ENCODE measurements at places on chromosomes 6 and 20.

DNA sequence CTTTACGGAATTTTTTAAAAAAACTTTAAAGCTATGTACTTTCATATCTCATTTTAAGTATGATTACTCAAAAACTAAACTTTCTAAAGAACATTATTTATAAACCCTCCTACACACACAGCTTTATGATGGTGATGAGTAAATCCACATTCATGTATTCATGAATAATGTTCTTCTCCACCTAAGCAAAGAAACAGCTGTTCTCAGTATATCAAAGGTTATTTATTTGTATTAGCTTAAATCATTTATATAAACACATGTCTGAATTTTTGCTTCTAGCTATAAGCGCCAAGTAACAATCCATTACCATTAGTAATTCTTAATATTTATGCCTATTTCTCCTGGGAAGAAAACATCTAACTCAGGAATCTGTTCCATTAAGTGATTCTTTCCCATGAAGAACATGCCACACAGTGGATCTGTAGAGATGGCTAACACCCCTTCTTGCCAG lies 63.3 kb downstream of the SMLR1 start:
- no peak for DNase-seq

- DNase-seq = no peak
These were observed 191.8 kb upstream of the RREB1 start for GRCh38 chr6:6915813-6916547.

GRCh38 chr6:24788031-24788665 lies 10.6 kb downstream of the ARMH2 start:
- DNase-seq = no peak

DNA sequence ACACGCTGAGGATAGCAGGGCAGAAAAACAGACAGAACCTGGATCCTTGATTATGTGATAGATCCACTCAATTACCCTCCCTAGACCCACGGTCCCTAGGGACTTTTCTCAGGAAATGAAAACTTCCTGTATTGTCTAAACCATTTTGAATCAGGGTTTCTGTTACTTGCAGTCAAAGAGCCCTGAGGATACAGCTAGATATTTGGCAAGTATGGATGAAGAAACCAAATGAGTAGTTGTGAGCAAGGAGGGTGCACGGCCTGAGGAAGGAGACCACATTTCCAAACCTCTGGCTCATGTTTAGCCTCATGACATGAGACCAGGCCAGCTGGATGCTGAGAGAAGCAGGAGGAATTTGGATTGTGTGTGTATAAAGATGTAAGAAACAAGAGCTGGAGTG lies 91.6 kb downstream of the MRPL14 start:
- DNase-seq = no peak

GRCh38 chr6:111478749-111479148 lies 4.3 kb downstream of the REV3L start:
- no peak for DNase-seq

DNA sequence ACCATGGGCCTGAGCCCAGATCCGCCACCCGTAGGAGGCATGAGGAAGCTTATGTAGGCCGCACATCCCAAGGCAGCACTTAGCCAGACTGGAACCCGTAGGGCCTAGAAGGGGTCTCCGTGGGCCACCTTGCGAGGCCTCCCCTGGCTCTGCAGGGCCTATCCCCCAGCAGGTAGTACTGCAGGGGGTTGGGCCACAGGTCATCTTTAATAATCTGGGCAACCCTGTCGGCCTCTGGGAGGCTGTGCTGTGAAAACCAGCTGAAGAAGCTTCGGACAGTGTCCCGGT lies 18.5 kb downstream of the PLAGL2 start:
- DNase-seq = no peak

DNA sequence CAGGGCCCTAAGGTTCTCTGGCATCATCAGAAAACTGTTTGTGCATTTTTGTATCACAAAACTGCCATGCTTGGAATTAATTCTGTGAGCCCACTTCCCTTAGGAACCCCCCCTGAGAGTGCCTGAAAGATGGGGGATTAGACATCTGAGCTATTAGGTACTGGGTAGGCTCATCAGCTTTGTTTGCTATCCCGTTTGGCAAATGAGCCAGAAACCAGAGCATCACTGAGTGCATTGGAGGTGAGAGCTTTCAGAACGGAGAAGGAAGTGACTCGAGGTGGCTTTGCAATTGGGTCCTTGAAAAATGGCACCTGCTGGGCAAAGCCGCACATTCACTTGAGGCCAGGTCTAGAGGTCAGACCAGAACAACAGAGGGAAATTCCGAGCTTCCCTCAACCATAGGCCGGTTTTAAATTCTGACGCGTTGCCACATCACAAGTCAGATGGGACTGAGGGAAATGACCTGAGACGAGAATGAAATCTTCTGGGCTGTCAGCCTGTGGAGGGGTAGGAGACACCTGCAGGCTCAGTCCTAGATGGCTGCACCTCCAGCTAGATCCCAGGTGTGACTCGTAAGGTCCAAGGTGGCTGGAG lies 8.4 kb upstream of the GLP1R start:
- no peak for DNase-seq

DNA sequence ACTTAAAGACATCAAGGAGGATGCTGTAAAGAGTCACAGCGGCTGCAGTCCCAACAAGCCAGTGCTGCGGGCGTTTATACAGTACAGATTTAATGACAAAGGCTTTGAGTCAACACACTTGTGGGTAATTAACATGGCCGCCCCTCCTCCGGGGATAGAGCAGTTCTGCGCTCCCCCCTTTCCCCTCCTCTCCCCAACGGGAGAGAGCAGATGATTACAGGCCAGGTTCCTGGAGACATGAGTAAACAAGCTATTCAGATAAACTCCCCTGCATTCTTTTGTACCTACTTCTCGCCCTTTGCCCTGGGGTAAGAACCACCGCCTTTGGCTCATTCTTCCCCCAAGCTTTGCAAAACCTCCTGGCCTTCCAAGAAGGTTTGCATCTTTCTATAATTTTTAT lies 23.6 kb upstream of the FABP7 start:
- DNase-seq = no peak

GRCh38 chr6:44120692-44121443 lies 6.4 kb downstream of the MRPL14 start:
- DNase-seq = no peak

DNA sequence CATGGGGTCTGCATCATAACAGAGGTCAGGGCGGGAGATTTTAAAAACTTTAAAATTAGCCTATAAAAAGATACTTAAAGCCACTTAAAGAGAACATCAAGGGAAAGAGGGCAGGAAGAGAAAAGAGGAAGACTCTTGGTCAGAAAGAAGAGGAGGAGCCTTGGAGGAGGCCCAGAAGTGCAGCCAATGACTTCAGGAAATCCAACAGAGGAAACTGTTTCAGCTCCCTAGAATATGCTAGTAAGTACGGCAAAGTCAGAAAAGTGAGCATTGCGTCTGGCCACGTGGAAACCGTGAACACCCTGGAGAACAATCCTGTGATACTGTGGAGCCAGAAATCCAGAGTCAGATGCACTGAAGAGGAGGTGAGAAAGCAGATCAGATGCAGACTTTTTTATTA lies 22.5 kb upstream of the NHSL1 start:
- no peak for DNase-seq

DNA sequence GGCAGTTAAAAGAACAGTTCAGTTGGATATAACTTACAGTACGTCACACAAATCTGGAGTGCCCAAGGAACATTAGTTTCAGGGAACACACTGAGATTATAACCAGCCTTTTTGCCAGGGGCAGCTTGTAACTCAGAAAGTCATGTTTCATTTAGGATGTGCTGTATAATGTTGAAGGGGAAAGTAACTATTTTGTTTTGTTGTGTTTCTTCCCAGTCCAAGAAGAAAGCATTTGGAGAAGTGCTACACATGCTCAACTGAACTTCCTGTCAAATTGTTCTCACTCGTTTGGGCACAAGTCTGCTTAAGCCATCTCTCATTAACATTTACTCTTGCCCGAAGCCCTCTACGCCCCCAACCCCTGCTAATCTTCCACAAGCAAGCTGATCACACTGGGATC lies 157.9 kb downstream of the BTBD9 start:
- DNase-seq = no peak

DNA sequence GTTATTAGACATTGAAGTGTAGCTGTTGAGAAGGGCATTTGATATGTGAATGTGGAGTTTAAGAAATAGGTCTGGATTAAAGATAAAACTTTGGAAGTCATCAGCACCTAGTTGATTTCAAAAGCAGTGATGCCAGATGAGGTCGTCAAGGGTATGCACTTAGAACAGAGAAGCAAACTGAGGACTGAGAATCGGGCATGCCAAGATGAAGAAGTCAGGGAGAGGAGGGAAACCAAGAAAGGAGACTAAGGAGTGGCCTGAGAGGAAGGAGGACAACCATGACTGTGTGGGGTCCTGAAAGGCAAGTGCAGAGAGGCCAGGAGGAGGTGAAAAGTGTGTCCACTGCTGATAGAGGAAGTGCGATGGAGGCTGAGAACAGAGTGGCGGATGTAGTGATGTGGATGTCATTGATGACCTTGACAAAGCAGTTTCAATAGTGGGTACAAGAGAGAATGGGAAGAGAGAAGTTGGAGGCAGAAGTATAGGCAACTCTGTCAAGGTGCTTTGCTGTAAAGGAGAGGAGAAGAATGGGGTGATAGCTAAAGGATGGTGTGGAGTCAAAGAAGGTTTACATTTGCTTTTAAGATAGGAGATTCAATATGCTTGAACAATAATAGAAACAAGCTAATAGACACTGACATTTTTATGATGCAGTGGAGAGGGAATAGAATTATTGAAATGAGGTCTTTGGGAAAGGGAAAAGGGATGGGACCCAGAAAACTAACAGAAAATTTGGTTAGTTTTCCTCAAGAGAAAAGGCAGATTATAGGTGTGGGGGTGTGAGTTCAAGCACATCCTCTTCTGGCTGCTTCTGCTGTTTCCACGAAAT lies 139.7 kb upstream of the TMEM170B start:
- DNase-seq = no peak

DNA sequence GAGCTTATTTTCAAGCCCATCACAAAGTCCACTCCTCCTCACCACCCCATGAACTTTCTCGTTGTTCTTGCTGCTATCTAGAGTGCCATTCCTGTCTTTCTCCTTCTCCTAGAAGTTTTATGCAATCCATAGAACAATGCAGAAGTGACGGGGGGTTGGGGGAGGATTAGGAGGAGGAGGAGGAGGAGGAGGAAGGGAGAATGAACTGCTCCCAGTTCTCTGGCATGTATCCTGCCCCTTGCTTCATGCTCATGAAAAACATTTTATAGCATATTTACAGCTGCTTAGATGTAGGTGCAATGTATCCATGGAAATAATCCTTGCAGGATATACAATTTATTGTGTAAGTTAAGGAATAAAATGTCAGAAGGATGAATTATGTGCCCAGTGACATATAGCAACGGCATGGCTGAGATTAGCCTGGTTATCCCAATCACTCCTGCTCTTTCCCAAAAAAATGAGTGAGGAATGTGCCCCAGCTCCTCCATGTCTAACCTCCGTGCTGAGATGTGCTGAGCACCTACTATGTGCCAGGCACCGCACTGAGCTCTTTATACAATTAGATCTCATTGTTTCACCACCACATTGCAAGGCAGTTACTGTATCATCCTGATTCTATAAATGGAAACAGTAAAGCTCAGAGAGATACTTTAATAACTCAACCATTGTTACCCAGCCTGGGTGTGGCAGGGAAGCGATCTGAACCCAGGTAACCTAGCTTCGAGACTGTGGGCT lies 41.6 kb upstream of the TFAP2C start:
- no peak for DNase-seq

GRCh38 chr6:16279243-16279642 lies 40.9 kb downstream of the GMPR start:
- no peak for DNase-seq

DNA sequence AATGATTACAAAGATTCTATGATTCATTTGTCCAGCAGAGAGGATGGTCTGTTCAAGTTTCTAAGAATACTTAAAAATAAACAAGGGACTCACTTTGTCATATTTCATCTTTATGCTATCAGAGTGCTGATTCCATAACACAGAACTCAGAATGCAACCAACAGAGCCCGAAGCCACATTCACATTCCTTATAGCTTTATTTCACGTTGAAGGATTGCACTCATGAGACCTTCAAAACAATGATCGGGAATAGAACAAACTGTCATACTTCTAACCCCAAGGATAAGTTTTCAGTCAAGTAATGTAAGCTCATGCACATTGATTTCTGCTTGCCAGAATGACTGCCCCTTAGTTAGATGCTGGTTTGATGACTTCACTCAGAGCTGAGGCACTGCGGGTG lies 25.2 kb downstream of the FNDC1 start:
- DNase-seq = no peak

GRCh38 chr20:24779131-24779530 lies 169.9 kb upstream of the CST7 start:
- DNase-seq = no peak

GRCh38 chr20:34578025-34578424 lies 19.5 kb downstream of the MAP1LC3A start:
- no peak for DNase-seq

GRCh38 chr6:150902142-150902776 lies 36.8 kb downstream of the MTHFD1L start:
- no peak for DNase-seq

DNA sequence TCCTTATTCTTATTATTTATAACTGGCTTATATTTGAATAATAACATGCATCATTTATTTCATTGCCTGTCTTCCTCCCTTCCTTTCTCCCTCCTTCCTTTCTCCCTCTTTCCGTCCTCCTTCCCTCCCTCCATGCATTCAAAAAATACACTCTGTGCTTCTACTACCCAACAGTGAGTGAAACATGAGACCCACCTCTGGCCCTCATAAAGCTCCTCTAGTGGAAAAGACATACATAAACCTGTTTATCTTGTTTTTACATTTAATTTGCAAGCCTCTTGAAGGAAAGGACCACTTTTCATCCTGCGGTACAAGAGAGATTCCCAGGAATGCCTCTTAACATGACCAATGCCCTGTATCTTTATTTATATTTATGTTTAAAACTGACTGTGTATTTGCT lies 21.8 kb upstream of the ISM1 start:
- DNase-seq = no peak

- no peak for DNase-seq
These were observed 131.6 kb downstream of the RFX6 start for GRCh38 chr6:117008618-117009017.

- no peak for DNase-seq
These were observed 156.2 kb downstream of the BCAS1 start for GRCh38 chr20:53914091-53914780.

DNA sequence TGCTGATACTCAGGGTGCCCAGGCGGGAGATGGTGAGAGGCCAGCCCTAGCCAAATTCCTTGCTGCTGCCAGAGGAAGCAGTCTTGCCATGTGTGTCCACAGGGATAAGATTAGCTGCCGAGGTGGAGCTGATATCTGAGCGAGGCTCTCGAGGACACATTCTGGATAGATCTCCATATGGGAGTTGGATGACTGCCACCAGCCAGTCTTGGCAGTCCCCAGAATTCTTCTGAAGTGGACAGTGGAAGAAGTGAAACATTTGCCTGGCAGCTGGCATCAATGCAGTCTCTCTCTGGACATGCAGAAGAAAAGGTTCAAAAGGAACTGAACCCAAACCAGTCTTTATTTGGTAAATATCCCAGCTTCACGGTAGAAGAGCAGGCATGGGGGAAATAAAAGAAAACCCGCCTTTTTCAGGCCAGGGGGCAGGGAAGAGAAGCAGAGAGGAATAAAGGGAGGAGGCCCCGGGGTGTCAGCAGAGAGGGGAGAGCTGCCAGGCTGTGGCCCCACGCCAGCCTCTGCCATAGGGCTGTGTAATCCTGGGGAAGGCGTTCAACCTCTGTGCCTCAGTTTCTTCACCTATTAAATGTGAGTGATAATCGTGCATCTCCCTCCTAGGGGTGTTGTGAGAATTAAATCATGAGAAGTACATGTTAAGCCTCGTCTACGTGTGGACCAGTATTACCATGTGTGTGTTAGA lies 3.7 kb upstream of the FUCA2 start:
- DNase-seq = no peak
